Activated T-cell treated with anti-CD3 and anti-CD28 coated beads, Interleukin-2, amount 50 U/mL, for 72 hours (primary cell): ENCODE measurements at places on chromosomes 11 and 22. TPM values are rescaled to one million over a fixed set of nuclear protein-coding genes. Genes with fewer than 3 reads are reported as not detected.
A peak's percentile ranks its signal among the peaks of the same experiment; 100 is the strongest.

SOX10 gene
- total RNA-seq, result not detected

GRCh38 chr11:19091366-19091765, 25.6 kb upstream of the ZDHHC13 start:
- DNase-seq, result no peak

- no peak for DNase-seq
Measured at GRCh38 chr11:91293119-91293518, 931.5 kb upstream of the FAT3 start.

DNA sequence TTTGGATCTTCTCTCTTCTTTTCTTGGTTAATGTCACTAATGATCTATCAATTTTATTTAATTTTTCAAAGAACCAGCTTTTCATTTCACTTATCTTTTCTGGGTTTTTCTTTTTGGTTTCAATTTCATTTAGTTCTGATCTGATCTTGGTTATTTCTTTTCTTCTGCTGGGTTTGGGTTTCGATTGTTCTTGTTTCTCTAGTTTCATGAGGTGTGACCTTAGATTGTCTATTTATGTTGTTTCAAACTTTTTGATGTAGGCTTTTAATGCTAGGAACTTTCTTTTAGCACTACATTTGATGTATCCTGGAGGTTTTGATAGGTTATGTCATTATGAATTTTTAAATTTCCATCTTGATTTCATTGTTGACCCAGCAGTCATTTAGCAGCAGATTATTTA, 142.3 kb downstream of the C11orf87 start:
- DNase-seq, result no peak

DNA sequence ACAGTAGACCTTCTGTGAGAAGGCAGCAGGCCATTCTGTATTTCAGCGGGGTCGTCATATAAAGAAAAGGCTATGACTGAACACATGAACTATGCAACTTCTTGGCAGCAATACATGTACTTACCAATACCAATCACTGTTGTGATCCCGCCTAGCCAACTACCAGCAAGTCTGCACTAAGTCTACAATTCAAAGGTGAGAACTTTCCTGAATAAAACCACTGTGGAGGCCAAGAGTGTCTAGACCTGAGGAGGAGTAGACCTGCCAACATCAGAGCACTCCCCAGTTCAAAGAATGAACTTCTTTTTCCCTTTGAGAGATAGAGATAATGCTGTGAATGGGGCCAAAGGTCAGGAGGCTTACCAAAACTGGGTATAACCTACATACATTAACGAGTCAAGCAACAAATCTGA, 108.2 kb downstream of the SIK3 start:
- DNase-seq, result no peak

GRCh38 chr22:22342697-22343580, 98.4 kb downstream of the VPREB1 start:
- DNase-seq, result peak; percentile 70
